ENCODE measurements at places on chromosomes 5 and 9.

DNA sequence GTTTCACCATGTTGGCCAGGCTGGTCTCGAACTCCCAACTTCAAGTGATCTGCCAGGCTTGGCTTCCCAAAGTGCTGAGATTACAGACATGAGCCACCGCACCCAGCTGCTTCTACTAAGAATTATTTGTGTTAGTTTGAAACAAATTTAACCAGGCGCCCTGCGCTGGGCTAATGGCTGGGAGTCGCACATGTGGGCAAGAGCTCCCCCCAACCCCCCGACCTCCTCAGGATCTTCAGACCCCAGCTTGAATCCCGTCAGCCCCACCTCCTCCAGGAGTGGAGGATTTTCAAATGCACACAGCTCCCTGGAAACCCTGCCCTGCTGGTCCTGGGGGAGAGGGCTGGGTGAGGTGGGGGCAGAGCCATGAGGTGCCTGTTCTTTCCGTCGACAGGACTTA lies 21.2 kb upstream of the SLC12A7 start:
- DNase-seq = no peak

DNA sequence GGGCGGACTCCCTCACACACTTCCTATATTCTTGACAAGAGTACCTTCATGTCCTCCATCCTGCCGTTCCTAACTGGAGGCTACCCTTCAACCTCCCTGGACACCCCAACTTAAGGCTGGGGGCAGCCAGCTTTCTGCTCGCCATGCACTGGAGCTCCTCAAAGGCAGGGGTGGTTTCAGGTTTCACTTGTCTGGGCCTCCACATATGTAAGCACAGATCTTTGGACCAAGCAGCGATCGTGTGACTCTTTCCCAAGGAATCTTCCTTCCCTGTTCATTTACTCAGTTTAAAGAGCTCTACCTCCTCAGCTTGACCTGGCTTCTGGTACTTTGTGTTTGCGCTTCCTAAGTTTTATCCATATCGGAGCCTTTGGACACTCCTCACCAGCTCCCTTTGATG lies 34.2 kb upstream of the TRPC7 start:
- no peak for DNase-seq

- no peak for DNase-seq
Measured at GRCh38 chr9:16417161-16417560, 453.3 kb downstream of the BNC2 start.

- no peak for DNase-seq
Measured at GRCh38 chr9:100652850-100653249, 75.0 kb downstream of the CAVIN4 start.

- no peak for DNase-seq
Measured at GRCh38 chr5:3339092-3339797, 256.4 kb upstream of the IRX1 start.

DNA sequence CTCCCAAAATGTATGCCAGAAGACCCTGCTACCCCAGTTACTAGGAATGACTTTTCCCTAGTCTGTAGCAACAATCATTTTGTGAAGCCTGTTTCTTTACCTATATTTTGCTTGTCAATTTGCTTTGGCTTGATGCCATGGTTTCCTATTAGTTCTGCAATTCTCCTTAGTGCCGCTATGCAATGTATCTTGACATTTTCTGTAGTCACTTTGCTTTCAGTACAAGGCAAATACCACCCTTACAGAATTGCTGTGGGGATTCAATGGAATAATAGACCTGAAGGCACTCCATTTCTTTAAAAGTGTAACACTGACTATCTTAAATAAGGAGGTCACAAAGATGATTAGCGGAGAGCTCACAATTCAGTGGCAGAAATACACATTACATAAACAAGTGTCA lies 291.1 kb downstream of the NR2F1-AS1 start:
- DNase-seq = no peak

- DNase-seq = no peak
Measured at GRCh38 chr5:10621832-10622231, 58.0 kb downstream of the ANKRD33B start.

GRCh38 chr5:80114860-80115259 lies 79.7 kb downstream of the THBS4 start:
- no peak for DNase-seq

- no peak for DNase-seq
Measured at GRCh38 chr9:20255052-20255451, 367.2 kb downstream of the MLLT3 start.

GRCh38 chr9:33817327-33818166 lies 587 bp downstream of the UBE2R2 start:
- peak; percentile 54 for DNase-seq

DNA sequence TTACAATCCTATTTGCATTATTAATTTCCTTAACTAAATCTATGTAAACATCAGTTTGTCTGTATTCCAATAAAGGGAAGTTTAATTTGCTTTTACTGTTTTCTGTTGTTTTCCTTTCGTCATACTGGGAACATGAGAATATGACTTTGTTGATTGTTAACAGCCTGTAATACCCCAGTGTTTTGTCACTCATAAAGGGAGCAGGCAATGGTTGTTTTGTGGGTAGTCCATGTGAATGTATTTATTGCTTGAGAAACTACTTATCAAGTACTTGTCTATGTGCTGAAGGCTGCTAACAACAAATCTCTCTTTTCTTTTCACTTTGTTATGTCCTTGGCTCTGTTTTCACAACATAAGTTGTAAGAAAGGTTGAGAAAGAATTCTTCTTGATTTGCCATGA lies 1070.2 kb upstream of the ACO1 start:
- no peak for DNase-seq

GRCh38 chr5:77379558-77380061 lies 112.5 kb downstream of the WDR41 start:
- peak; percentile 29 for DNase-seq

DNA sequence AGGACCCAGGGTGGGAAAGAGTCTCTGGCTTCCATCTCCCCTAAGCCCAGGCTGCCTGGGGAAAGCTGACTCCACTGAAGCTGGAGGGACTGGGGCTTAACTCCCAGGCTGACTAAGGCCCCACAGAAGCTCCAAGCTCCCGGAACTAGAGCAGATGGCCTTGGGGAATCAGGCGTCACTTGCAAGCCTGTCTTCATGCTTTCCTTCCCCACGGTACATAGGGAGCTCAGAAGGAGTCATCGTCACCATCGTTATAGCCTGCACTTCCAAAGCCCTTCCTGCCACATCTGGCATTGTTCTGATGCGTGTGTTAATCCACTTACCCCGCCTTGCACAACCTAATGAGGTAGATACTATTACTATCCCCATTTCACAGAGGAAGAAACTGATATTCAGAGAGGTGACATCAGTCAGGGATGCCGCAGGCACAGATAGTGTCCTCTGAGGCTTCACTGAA lies 11.5 kb downstream of the AQP3 start:
- DNase-seq = no peak

DNA sequence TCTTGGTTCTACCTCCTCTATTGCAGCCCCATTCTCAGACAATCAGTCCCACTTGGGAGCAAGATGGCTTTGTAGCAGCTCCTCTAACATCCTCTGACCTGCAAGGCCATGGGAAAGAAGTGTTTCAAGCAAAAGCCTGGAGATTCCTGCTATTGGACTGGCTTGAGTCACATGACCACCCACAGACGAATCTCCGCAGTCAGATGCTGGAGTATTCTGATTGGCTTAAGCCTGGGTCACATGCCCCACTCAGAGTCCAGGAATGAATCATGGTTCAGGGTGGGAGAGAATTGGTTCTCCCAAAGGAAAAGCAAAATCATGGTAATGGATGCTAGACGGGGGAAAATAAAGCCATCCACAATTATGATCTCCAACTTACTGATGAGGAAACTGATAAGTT lies 22.6 kb upstream of the LMX1B start:
- DNase-seq = no peak

GRCh38 chr5:172771439-172772111 lies 580 bp upstream of the DUSP1 start:
- DNase-seq = no peak

DNA sequence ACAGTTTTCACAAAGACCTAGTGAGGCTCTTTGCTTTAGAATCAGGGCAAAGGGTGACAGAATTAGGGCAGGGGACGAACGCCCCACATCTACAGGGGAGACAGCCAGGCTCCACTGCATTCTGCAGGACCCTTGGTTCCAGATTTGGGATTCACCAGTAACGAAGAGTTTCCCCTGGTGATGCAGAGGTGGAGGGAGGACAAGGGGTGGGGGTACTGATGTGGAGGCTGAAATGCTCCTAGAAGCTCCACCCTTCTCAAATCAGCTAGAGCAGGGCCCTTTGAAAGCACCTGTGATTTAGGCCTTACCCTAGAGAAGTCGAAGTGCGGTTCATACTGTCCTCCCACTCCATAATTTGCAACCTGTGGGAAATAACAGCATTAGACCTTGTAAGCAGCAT lies 29.1 kb downstream of the P4HA2 start:
- DNase-seq = no peak

DNA sequence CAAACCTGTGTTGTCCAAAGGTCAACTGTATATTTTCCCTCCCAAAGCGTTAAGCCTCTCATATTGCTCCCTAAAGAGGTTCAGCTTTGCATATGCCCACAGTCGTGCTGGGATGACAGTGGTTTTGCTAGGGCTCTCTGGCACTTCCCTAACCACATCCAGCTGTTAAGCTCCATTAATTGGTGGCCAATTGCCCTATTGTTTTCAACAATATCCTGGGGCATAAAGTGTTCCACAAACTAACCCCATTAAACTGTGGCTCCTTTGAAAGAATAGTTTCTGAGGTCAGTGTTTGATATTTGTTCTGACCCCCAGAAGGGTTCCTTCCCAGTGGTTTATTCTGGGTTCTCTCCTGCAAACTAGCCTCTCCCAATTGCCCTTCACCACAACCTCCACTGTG lies 194.5 kb downstream of the HSD17B3 start:
- DNase-seq = no peak

DNA sequence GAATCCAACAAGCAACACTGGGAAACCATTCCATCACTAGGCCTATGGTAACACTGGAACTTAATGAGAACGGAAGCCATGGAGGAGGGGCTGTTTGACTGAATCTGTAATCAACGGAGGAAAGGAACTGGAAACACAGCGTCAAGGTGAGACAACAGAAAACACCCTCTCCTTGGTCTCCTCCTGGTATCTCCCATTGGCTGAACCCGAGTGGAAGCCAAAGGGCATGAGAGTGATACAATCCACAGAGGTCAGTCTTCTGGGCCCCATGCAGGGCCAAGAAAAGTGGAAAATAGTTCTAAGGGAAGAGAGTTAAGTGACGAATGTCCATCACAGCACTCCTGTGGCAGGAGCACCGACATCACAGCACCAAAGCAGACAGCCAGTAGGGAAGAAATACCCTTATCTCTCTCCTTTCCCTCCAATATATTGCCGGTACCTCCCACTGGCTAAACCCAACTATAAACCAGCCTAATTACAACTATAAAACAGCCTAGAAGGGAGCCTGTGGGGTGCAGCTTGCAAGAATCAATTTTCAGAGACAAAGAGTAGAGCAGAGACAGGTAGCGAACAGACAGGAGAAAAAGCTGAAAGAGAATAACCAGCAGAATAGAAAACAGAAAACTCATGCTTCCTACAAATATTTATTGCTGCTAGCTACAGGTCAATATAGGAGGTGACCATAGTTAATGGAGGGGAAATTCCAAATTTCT lies 107.4 kb upstream of the IFNE start:
- DNase-seq = no peak

DNA sequence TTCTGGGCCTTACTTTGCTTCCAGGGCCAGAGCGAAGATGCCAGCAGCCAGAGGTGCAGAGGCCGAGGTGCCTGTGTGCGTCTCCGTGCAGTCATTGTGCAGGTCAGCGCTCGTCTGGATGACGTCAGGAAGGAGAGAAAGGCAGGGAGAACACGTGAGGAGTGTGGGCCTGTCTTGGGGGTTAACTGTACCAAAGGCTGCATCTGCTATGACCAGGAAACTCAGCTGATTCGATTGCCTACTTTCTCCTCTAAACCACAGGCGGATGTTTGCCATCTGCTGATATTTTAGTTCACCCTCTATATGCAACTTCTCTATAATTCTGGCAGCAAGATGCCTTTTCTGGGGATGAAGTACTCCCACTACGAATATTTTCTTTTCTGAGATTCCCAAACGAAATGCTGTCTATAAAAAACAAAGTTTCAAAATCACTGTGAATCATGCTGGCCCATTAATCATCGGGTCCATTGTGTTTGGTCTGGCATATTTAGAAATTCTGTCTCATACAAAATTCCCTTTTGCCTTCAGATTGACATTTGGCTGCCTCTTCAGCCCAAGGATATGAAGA lies 24.8 kb downstream of the PCSK1 start:
- DNase-seq = no peak

DNA sequence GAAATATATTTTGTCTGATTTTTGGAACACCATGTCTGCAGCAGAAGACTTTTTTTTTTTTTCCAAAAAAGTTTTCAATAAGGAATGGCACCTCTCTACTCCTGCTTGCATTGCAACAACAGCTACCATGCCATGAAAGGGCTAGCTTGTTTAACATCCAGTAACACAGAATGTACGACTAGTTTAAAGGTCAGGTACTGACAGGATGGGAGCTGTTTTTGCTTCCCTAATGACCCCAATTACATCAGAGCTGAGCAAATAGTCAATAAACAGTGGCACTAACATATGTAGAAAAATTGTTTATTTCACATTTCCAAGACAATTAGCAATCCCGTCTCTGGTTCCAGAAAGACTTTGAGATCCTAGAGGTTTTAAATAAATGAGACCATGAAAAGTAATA lies 693.8 kb downstream of the NR2F1-AS1 start:
- DNase-seq = no peak

DNA sequence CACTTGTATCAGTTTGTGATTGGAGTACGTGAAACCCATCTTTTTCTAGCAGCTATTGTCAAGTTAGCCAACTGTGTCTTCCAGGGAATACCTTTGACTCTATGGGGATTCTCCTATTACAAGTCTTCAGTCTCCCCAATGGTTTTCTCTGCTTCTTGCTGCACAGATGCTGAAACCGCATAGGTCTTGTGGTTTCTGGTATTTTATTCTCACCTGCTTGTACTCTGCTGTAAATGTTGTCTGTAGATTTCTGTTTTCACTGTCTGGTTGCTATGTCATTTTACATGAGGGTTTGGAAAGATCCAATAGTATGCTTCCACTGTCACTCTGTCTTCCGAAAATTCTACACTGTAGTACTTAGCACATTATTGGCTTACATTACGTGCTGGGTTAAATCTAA lies 1196.9 kb upstream of the C9orf72 start:
- DNase-seq = no peak

DNA sequence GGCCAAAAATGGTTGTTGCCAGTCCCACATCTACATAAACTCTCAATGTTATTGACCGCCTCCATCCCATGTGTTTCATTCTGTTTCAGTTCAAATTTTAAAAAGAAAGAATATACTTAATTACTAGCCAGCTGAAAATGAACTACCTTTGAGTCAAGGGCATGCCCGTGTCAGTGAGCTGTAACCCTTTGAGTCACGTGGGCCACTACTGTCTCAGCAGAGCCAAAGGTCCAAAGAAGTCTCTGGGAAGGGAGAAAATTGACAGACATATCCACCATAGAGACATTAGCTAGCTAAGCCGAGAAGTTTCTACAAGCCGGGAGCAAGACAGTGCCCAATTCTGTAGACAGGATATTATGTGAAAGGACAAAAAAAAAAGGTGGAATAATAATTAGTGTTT lies 59.7 kb downstream of the NIM1K start:
- no peak for DNase-seq
